ENCODE measurements at places on chromosomes 11 and 22. TPM values are rescaled to one million over a fixed set of nuclear protein-coding genes. Genes with fewer than 3 reads are reported as not detected.

DNA sequence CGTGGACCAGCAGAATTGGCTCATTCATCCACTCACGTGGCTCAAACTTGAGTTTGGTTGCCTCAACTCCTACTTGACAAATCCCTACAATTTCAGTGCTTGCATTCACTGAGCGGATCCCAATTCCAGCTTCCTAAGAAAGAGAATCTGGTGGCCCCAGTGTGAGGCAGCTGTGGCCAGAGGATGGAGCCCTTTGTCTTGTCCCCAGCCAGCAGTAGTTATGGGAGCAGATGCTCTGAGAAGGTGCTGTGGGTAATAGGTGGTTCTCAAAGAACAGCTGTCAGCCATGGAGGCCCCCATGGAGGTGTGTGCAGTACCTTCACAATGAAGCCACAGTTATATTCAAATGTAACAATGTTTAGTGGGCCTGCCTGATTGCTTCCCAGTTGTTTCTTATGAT lies 39.3 kb downstream of the KREMEN1 start:
- no peaks in the 10 kb centered on the region for H3K4me1 ChIP-seq
- DNase-seq = no peak
- H3K4me3 ChIP-seq = no peak overlapping the region
- no peaks in the 10 kb centered on the region for H3K27me3 ChIP-seq
- H3K27ac ChIP-seq = no peak overlapping the region

GRCh38 chr11:129453293-129453721 lies 77.7 kb downstream of the BARX2 start:
- H3K27ac ChIP-seq = no peak overlapping the region
- H3K27me3 ChIP-seq = no peaks in the 10 kb centered on the region
- H3K36me3 ChIP-seq = no peaks in the 10 kb centered on the region
- H3K4me1 ChIP-seq = no peaks in the 10 kb centered on the region

- peak overlapping the region; percentile 82 for H3K4me3 ChIP-seq
- H3K27ac ChIP-seq = peak overlapping the region; percentile 97
- H3K27me3 ChIP-seq = no peaks in the 10 kb centered on the region
- H3K4me1 ChIP-seq = peaks cover 19% of the 10 kb centered on the region
- no peaks in the 10 kb centered on the region for H3K36me3 ChIP-seq
- DNase-seq = peak; percentile 31
Measured at GRCh38 chr11:78419327-78419726, 1.7 kb upstream of the GAB2 start.

GRCh38 chr11:121652971-121653370 lies 200.2 kb upstream of the SORL1-AS1 start:
- no peak overlapping the region for H3K27ac ChIP-seq
- peaks cover 8% of the 10 kb centered on the region for H3K4me1 ChIP-seq
- no peak for DNase-seq
- H3K36me3 ChIP-seq = no peaks in the 10 kb centered on the region

The NRXN2 gene
- 26.0 TPM for total RNA-seq
